ENCODE measurements at places on chromosomes 13 and 19.

DNA sequence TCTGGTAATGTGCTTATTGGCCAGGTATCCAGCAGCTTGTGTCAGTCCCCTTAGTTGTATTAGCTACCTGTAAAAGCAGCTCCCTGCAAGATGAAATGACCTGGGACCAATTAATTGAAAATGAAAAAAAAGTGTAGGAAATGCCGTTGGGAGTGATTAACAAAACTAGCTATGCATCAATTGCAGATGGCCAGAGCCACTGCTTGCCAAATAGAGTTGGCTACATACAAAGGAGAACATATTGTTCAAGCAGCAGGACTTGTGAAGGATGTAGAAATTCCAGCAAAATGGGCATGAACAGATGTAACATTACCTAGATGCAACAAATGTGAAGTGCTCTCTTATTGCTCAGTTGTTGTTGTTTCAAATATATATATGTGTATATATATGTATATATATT lies 300.5 kb downstream of the PCDH17 start:
- no peak for DNase-seq

DNA sequence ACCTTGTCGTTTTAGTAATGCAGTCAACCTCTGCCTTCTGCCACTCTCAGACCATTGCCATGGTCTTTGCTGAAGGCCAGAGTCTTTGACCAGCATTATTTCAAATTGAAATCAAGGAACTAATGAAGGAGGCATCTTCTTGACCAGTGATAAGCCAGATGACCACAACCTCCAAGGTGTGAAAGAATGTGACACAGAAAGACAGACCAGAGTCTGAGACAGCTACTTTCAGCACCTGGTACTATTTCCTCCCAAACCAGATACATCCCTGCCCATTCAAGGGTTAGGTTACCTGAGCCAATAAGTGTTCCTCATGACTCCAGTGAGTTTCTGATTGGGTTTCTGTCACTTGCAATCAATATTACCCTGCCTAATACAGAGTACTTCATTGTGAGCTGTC lies 20.3 kb upstream of the RNASEH2B start:
- DNase-seq: no peak

DNA sequence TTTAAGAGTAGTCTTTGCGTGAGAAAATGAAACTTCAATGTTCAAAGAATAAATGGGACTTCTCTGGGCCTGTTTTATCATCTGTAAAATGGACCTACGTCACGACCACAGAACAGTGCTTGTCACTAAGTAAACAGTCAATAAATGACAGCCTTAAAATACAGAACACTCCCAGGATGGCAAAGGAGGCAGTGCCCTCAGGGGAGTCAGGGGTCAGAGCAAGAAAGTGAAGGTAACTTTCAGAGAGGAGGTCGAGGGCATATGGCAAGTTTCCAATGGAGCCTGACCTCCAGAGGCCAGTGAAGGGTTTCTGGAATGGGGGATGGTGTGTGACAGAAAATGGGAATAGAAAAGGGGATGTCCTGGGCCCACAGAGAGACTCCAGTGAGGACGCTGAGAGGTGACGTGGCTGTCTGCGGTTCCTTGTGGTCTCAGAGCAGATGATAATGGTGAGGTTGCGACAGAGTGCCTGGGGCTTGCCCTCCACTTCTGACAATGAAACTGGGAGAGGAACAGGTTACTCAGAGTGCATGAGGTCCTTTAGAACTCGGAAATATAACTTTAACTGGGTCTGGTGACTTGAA lies 91.8 kb downstream of the UBL3 start:
- DNase-seq: no peak

GRCh38 chr19:50743537-50743936 lies 20.4 kb downstream of the CLEC11A start:
- DNase-seq: no peak

DNA sequence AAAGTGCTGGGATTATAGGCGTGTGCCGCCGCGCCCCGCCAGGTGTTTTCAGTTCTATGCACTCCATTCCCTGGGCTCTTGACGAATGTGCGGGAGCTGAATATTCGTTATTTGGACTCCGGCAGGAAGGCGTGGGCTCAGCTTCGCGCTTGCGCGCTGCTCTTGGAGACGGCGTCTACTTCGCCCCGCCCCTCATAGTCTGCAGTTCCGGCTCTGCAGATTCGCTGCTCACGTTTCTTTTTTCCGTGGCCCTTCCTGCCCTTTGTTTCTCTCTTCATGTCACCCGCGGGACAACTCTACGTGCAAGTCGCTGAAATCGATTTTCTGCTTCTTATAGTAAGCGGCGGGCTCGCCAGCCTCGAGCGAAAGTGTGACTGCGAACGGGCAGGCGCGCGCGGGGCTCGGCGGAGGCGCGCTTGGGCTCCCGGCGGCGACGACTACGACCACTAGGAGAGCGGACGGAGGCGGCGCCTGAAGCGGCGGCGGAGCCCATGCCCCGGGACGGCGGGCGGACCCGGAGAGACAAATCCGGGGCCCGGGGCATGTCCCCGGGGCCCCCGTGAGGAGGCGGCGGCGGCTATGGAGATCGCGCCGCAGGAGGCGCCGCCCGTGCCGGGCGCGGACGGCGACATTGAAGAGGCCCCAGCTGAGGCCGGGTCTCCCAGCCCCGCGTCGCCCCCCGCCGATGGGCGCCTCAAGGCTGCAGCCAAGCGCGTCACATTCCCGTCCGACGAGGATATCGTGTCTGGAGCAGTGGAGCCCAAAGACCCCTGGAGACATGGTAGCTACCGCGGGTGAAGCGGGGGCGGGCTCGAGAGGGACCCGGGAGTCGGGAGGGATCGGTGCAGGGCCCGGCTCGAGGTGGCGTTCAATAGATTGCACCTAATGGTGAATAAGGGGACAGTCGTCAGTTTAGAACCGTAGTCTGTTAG lies at the start of gene PPP1R37:
PPP1R37 (plus strand) TSS at position 433 of the 932 bp plus-strand sequence; CDS start at position 580, 147 bp downstream.
- DNase-seq: peak; percentile 95

DNA sequence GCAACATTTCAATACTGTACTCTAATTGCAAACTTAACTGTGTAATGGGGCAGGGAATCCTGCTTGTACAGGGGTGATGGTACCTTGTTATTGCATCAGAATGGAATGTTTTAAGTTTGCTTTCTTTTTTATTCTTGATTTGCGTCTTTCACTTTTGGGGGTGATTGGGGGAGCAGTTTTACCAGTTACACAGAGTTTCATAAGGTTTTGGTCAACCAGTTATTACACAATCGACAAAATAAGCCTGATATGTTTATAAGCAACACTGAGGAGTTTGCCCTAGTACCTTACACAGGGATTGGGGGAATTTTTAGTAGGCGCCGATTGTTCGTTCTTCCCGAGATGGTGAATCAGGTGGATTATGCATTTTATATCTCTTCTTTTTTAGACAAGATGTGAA lies 2.7 kb downstream of the KLF5 start:
- DNase-seq: no peak

All from RWPE1 (cell line).